Activated T-helper 9 cell treated with anti-CD3 and anti-CD28 coated beads, Interleukin-2, amount 50 U/mL, for 16 hours (primary cell): ENCODE measurements at places on chromosomes 3 and 15.
A peak's percentile ranks its signal among the peaks of the same experiment; 100 is the strongest.

GRCh38 chr3:35592589-35593295 lies 46.6 kb upstream of the ARPP21 start:
- no peak for DNase-seq

DNA sequence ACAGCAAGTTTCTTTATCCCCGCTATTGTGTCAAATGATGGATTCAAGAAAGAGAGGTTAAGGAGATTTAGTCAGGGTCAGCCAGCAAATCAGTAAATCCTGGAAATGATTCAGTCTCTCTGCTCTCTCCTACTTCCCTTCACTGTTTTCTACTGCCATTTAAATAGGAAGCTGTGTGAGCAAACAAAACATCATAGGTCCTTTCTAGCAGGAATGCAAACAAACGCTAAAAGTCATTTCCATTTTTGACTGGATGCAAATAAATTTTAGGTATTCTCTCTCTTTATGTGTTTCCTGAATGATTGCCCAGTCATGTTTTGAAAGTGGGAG lies 299.4 kb upstream of the RORA start:
- no peak for DNase-seq

- DNase-seq = peak; percentile 57
Observed at GRCh38 chr3:18445401-18446148, 20.4 kb upstream of the SATB1 start.

DNA sequence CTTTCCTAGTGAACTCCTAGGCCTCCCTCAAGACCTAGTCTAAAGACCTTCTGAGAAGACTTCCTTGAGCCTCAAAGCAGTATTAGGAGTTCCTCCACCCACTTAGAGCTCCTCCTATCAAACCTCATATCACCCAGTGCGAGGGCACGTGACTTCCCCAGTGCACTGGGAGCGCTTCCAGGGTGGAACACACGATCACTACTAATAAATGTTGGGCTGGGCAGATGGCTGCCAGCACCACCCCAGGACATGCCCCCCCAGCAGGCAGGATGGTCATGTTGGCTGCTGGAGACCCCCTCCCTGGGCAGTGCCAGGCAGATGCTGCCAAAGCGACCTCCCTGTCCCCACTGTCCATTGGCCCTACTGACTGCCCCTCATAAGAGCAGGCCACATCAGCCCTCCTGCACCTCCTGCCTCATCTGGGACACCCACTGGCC lies 8.5 kb upstream of the PLXND1 start:
- no peak for DNase-seq

DNA sequence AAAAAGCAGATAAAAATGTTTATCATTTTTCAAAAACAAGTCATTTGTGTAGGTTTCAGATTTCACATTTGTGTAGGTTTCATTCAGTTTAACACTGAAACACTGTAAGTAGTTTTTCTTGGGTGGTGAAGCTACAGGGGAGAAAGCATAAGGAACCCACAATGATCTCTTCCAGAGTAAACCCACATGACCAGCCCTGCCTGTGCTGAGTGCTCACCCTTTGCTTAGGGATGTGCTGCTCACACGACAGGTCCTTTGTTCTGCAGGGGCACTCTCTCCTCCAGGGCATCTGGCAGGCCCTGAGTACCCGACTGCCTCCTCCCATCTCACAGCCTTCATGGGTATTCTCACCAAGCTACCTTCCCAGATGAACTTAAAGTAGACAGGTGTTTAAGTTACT lies 28.9 kb downstream of the ZXDC start:
- no peak for DNase-seq

GRCh38 chr3:122564155-122564912 lies at the start of the genes DTX3L and PARP9:
Gene DTX3L, plus strand, starts transcription at chr3:122564338. Its CDS starts 89 bp downstream, at chr3:122564427.
Gene PARP9, minus strand, starts transcription at chr3:122564300. Its CDS starts 4,680 bp downstream, at chr3:122559620.
- DNase-seq = peak; percentile 65

DNA sequence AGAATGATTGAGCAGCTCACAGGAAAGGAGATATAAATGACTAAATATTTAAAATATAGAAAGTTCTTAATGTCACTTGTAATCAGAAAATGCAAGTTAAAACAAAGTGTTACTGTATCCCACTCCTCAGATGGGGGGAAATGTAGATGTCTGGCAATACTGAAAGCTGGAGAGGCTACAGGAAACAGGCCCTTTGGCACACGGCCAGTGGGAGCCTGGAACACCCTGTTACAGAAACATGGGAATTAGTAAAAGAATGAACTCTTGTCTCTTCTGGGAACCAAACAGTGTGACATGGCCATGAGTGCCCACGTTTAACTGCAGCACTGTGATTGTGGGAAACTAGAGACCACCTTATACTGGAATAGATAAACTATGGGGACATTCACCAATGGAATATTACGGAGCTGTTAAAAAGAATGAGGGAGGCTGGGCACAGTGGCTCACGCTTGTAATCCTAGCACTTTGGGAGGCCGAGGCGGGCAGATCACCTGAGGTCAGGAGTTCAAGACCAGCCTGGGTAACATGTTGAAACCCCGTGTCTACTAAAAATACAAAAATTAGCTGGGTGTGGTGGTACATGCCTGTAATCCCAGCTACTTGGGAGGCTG lies 50.2 kb downstream of the CDCP1 start:
- no peak for DNase-seq
